Fibroblast of the conjunctiva (primary cell): ENCODE measurements at places on chromosomes 6 and 20.

DNA sequence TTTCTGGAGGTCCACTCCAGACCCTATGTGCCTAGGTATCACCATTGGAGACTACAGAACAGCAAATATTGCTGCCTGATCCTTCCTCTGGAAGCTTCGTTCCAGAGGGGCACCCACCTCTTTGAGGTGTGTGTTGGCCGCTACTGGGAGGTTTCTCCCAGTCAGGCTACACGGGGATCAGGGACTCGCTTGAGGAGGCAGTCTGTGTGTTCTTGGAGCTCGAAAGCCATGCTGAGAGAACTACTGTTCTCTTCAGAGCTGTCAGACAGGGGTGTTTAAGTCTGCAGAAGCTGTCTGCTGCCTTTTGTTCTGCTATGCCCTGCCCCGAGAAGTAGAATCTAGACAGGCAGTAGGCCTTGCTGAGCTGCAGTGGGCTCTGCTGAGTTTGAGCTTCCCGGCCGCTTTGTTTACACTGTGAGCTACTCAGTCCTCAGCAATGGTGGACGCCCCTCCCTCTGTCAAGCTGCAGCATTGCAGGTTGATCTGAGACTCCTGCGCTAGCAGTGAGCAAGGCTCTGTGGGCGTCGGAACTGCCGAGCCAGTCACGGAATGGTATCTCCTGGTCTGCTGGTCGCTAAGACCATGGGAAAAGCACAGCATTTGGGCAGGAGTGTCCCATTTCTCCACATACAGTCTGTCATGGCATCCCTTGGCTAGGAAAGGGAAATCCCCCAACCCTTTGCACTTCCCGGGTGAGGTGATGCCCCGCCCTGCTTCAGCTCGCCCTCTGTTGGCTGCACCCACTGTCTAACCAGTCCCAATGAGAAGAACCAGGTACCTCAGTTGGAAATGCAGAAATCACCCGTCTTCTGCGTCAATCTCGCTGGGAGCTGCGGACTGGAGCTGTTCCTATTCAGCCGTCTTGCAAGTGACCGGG is 32.5 kb upstream of the ASCC3 start:
- DNase-seq, result no peak

- no peak for DNase-seq
Observed at GRCh38 chr6:33420491-33421343, 852 bp downstream of the SYNGAP1 start.

DNA sequence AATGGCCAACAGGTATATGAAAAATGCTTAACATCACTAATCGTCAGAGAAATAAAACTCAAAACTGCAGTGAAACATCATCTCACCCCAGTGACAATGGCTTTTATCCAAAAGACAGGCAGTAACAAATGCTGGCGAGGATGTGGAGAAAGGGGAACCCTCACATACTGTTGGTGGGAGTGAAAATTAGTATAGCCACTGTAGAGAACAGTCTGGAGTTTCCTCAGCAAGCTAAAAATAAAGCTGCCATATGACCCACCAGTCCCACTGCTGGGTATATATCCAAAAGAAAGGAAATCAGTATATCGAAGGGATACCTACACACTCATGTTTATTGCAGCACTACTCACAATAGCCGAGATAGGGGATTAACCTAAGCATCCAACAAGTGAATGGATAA is 23.4 kb upstream of the INSM1 start:
- no peak for DNase-seq

DNA sequence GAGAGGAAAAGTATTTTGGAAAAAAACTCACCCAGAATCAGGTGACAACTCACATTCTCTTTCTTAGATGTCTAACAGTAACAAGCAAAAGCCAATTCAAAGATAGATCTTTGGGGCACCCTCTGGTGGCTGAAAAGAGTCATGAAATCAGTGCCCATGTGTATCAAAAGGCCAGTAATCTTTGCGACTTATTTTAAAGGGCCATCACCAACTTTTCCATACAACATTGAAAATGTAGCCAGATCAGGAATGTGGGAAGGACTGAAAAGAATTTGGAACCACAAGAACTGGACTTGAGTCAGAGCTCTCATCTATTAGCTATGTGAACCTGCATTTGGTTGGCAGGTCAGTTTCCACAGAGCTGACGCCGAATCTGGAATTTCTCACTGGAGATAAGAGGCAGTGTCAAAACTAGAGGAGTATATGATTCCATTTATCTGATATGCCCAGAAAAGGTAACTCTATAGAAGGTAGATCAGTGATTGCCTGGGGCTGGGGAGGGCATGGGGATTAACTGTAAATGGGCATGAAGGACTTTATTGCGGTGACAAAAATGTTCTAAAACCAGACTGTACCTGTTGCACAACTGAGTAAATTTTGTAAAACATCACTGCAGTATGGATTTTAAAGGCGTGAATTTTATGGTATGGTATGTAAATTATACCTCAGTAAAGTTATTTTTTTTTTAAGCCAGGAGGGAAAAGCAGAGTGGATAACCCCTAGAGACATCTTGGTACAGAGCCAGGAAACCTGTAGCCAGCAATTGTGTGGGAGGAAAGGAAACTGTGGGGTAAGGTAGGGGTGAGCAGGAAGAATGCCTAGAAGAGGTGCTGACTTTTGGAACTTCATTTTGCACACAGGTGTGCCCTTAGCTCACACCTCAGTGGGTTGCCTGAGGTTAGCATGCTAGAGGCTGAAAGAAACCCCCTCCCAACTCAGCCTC is 117.1 kb upstream of the ASF1A start:
- DNase-seq, result peak; percentile 66

- DNase-seq, result no peak
Observed at GRCh38 chr6:56742122-56742791, 99.6 kb upstream of the DST start.

DNA sequence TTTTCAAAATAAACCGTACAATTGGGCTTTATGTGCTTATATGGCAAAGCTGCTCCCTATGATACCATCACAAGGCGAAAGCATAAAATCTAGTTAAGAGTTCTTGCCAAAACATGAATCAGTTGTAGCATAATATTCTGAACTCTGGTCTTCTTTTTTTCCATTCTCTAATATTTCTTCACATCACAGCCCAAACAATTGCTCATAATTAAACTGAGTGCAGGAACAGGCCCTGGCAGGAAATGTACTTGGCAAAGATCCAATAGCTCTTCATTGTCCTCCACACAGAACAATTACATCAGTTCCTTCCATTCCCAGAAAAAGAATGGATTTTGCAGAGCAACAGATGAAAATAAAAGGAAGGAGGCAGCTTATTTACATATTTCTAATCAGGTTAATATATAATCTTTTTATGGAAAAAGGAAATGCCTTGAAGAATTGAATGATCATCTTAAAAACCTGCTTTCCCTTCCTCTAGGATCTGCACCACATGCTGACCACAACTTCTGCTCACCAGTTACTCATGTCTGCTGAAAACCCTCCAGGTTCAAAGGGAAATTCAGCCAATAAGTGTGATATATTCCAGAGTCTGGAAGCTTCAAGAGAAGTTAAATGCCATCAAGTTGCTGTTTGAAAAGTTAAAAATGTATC is 123.3 kb upstream of the COL21A1 start:
- DNase-seq, result peak; percentile 90

DNA sequence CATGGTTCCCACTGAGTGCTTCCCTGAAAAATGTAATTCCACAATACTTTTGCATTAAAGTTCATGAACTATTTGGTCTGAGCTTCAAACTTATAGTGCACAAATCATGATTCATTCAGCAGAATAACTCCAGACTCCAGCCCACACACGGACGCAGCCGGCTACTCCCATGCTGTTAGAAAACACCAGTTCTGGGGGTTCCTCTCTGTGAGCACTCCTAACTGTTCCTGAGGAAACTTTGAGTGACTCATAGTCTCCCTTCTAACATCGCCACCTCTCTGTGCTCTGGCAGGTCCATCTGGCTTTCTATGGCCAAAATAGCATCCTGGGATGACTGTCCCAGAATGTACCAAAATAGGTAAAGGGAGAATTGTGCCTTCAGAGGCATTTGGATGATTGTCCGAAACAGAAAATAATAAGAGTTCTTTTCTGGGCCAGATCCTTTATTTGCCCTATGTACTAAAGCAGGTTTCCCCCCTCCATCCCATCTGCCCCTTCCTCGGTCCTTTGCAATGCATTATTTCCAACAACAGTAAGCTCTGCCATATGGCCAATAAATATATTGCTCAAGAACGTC is 32.3 kb upstream of the LY86 start:
- peak; percentile 21 for DNase-seq

GRCh38 chr6:13531956-13532355 is 42.4 kb upstream of the SIRT5 start:
- no peak for DNase-seq

- no peak for DNase-seq
Observed at GRCh38 chr6:47335466-47335865, 25.8 kb upstream of the TNFRSF21 start.

DNA sequence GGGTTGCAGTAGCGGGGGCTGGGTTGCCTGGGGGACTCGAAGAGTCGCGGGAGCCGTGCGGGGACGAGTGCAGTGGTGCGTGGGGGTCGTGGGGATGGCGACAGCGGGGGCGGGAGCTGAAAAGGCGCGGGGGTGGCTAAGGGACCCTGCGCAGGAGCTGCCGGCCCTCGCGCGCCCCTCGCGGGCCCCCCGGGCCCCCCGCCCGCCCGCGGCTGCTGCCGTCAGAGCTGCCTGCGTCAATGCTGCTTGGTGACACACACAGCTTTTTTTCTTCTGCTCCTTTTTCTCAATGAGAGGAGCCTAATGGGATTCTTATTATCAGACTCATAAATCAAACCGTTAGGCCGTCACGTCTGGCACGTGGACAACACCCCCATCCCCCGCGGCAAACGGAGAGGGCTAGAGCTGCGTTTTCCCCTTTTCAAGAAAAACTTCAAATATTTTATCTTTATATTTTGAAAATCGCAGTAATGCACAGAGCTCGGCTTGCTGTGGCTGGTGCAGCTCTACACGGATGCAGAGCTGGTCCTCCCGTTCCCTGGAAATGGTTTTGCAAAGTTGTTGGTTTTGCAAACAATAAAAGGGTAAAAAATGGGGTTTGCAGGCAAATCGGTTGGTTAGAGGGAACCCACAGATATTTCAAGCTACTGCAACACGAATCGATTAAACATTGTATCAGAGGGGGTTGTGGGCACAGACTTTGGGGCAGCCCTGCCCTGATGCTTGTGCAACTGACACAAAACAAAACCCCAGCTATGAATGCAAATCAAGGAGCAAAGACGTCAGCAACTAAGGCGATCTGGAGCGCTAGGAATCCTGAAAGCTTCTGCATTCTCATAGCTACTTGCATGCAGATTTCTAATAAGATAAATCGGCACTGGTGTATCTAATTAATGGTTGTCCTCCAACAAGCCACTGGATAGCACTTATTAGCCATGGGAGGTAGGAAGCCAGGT is 161.4 kb downstream of the TBXT start:
- no peak for DNase-seq

DNA sequence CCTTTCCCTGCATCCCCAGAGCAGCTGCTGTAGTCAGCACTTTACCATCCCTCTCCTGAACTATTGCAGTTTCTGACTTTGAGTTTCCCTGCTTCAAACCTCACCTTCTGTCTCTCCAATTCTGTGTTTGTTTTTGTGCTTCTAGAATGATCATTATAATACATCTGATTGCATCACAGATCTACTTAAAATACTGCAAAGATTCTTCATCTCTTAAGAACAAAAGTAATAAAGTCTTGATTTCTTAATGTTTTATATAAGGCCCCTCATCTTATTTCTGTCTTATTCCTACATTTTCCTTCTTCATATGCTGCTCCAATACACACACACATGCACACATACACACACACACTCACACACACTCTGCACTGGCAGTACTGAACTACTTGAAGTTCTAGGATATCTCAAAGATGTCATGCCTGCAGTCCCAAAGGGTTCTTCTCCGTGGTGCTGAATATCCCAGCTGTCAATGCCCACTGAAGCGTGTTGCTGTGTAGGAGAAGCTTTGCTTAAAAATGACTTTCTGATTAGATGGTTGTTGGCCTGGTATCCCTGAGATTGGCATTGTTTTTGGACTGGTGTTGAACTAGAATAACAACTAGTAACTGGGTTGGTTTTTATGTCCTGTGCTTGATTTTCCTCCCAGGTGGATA is 97.2 kb downstream of the MAP3K4 start:
- DNase-seq, result no peak

DNA sequence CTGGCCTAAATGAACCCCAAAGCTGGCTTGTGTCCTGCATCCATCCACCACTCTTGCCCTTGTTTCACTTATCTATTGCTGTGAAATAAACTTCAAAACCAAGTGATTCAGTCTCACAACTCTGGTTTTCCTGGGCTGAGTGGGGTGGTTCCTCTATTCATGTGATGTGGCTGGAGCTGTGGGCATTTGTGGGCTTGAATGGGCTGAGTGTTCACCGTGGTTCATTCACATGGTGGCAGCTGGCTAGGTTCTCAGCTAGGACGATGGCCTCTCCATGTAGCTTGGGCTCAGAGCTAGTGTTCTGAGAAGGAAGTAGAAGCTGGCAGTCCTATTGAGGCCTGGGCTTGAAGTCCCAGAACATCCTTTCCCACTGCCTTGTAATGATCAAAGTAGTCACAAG is 30.4 kb downstream of the FKBP1A start:
- DNase-seq, result no peak

DNA sequence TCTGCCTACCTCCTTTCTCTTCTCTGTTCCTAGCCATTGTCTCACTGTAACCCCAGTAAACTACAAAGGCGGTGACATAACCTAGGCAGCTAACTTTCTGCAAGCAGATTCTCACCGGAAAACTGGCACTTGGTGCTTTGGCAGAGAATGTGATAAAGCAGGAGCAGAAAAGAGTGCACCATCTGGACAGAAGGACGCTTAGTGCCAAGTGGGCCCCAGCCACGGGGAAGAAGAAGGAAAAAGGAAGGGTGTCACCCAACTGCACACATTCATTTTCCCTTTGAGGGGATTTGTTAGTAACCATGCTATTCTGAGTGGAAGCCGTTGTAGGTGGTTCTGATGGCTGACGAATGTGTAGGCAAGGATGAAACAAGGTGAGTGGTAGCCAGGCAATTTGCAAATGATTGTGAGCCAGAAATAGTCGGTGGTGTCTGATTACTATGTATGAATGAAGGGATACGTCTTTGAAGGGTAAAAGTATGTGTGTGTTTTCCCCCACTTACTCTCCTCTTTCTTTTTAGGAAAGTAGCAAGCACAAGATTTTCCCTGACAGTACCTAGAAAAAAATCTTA is 148.3 kb upstream of the STXBP5 start:
- DNase-seq, result no peak

DNA sequence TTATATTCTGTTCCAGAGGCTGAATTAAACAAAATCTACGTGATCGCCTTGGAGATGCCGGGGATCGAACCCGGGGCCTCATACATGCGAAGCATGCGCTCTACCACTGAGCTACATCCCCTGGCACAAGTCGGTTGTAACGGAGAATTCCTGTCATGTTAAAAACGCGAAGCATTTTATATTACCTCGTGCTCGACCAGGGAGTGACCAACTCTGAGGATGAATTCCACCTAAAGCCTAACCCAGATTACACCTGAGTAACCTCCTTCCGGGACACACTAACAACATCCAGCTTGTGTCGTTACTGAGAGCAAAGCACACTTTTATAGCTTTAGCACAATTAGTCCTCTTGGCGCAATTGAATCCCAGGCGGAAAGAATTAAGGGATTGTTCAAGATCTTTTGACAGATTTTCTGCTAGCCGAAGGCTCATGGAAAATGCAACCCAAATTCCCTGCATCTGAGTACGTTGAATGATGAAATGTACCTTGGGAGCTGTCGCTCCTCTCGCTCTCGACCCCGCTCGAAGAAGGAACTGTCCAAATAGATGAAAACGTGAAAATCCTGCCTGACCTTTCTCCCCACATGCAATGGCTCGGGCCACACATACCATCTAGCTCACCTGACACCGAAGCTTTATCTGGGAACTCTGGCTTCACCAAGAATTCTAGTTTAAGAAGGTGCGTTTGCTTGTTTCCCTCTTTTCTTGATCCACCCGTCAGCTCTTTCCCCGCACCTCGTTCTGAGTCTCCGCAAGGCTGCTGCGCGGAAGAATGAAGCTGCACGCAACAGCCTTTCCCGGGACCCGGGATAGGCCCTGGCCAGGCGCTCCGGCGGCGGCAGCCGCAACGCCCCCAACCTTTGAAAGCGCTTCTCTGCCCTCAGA is 148.3 kb downstream of the GPX5 start:
- DNase-seq, result peak; percentile 57
